ENCODE measurements at places on chromosomes 5 and 9.

DNA sequence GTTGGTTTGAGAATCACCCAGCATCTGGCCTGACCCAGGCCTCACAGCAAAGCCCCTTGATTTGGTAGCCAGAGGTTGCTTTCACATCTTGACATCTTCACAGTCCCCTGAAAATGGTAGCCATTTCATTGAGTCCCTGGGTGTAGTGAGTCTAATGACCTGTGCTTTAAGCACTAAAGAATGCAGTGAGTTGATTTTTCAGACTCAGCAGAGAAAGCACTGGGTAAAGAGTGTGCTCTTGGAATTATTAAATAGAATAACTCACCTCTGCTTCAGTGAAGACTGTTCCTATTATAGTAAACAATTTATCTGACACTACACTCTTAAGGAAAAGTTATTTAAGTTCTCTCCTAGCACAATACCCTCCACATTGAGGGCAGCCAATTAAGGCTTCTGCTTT, 56.2 kb downstream of the PTCD2 start:
- no peak for DNase-seq

- no peak for DNase-seq
Observed at GRCh38 chr9:33012328-33013069, 11.1 kb upstream of the APTX start.

DNA sequence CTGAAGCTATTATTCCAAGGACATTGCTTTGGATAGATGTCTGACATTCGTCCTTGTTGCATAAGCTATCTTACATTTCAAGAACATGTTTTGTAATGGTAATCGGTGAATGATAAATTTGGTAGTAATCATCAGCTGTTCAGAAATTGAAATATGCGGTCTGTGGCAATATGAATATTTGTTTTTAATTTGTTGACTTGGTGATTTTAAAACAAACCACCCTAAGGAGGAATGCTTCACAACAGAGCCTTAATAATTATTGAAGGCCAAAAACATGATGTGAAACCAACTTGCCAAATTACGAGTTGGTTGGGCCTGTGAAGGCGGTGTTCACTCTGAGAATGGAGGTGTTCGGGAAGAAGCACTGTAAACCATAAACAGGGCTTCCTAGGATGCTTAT, 149.7 kb upstream of the TUT7 start:
- DNase-seq = no peak

DNA sequence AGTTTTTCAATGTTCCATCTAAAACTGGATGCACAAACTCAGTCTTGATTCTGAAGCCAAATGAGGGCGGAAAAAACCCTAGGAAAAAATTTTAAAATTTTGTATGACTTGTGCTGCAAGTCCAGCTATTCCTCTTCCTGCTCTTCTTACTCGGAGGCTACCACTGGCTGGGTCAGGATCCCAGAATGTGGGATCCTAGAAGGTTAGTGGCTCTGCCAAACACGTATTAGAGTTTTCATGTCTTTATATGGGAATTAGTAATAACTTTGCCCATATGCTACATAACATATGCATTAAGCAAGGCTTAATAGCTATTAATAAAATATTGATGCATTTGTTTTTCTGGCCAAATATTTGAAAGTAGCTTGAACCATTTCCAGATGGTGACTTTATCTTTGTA, 458.3 kb downstream of the AGTPBP1 start:
- no peak for DNase-seq

- DNase-seq = no peak
Observed at GRCh38 chr9:91558879-91559278, 135.2 kb upstream of the NFIL3 start.

DNA sequence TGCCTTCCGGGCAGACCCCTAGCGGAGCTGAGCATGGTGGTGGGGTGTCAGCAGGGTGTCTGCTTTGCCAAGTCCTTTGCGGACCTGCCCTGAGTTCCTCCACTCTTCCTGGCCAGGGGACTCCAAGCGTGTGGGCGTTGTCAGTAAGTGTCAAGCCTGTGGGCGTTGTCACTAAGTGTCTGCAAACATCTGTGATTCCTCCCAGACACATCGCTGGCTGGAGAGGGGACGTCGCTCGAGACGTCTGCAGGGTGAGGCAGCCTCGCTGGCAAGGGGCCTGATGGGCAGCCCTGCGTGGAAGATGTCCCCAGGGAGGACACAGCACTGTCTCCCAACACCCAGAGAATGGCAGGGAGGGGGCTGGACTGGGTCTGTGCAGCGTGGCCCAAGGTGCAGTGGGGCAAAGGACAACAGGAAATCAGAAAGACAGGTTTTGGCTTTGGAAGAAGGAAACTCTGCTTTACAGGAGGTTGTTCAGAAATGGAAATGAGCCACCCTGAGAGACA, 28.8 kb downstream of the ADAMTSL2 start:
- no peak for DNase-seq

- DNase-seq = no peak
Observed at GRCh38 chr5:6744841-6745705, 31.8 kb downstream of the TENT4A start.

DNA sequence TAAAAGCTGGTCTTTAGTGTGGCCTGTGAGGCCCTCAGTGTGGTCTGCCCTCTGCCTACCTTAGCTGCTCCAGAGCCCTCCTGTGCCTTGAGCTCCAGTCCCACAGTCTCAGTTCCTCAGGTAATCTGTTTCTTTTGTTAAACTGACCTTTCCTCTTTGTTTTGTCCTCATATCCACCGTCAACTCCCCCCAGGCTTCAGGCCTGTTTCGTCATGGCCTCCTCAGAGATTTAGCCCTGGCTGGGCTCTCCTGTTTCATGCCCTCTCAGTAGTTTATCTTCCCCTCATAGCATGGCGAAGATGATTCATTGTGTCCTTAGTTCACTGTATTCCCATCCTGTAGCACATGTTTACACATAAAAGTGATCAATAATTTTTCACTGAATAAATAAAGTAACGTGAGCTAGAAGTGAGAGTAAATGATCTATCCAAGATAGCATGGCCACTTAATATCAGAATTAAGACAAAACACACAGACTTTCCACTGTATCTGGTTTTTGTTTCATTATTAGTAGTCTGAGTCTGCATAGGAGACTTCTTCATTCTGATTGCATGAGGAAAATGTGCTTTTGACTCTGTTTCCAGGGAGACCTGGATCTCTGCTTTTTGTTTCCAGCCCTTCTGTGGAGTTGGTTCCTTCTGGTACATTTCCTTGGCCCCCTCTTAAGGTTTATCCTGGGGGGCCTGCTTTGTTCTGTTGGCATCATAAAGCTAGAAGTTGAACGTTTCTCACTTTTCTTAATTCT, 70.5 kb downstream of the SNX24 start:
- no peak for DNase-seq

DNA sequence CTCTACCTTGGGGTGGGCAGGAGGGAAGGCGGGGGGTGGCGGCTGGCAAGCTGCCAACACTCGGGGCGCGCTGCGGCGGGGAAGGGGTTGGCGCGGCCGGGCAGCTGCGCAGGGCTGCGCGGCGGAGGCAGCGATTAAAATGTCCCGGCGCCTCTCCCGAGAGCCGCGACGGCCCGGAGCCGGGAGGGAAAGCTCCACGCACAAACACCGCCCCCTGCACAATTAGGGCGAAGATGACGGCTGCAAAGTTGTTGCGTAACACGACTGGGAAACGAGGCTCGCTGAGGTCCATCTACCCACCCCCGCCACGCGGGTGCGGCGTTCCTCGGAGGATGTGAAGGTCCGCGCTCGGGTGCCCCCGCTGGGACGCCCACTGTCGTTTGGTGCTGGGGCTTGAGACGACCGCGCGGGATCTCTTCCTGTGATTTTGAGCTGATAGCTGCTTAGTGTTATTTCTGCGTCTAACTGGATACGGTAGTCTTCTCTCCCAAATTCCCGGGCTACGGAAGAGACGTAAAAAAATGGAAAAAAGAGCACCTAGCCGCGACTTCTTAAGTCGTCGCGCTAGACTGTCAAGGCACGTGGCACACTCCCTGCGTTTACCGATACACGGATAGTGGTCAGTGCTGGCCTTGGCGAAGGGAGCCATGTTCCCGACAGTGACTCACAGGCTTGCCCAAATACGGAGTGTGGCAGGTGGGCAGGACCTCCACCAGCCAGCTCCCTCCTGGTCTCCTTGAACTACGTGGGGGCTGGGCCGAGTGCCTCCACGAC, 958 bp upstream of the NFIL3 start:
- DNase-seq = no peak

DNA sequence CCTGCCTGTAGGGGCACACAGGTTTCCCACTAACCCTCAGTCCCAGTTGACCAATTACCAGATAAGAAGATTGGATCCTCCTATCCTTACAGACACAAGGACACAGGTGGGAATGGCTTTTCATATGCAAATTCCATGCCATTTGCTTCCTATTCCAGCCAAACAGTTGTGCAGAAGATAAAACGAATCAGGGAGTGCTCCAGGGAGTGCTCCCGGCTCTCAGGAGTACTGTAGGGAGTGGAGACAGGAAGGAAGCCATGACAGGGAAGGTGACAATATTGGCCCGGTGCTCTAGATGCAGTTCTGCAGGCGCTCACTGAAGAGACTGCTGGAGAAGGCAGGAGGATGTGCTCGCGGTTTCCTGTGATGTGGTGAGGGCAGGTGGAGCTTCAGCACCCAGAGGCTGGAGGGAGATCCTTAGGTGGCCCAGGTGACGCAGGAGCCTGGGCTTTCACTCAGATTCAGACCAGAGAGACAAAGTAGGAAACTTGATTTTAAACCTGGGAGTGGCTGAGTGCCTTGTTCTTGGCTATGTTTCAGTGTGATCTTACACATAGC, 260.0 kb downstream of the AUH start:
- DNase-seq = no peak

DNA sequence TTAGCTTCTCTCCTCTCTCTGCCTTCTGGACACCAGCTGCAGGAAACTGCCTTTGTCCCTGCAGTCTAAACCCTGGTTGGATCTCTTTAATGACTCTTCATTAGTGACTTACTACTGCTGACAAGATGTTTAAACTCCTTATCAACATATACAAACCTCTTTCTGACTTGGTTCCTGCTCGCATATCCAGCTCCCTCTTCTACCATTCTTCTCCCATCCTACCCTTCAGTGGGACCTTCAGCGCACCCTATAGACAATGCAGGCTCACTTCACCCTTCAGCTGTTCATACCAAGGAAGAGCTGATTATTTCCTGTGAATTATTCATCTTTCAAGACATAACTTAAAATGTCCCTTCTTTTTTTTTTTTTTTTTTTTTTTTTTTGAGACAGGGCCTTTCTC, 436.5 kb downstream of the KIAA0825 start:
- no peak for DNase-seq

GRCh38 chr5:39772307-39772706, 347.5 kb upstream of the DAB2 start:
- DNase-seq = no peak

DNA sequence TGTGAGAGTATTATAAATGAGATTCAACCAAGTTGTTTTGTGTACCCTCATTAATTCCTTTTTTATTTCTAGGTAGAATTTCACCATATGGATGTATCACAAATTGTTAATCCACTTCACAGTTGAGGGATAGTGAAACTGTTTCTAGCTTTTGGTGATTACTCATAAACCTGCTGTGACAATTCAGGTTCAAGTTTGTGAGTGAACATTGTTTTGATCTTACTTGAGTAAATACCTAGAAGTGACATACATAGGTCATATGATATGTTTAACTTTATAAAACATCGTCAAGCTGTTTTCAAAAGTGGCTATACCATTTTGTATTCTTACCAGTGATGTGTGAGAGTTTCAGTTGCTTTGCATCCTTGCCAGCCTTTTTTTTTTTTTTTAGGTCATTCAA, 112.9 kb downstream of the CAMK4 start:
- no peak for DNase-seq

Measured in esophagus squamous epithelium (tissue), 5 donors.